T1000 (cell line): ENCODE measurements at places on chromosomes 4 and X.
A peak's percentile ranks its signal among the peaks of the same experiment; 100 is the strongest.

GRCh38 chr4:86330961-86331742 lies 28.7 kb downstream of the MAPK10 start:
- no peak for DNase-seq

GRCh38 chr4:102552781-102553180 lies 51.6 kb downstream of the NFKB1 start:
- no peak for DNase-seq

GRCh38 chrX:41475591-41476241 lies 28.6 kb downstream of the NYX start:
- DNase-seq: no peak

DNA sequence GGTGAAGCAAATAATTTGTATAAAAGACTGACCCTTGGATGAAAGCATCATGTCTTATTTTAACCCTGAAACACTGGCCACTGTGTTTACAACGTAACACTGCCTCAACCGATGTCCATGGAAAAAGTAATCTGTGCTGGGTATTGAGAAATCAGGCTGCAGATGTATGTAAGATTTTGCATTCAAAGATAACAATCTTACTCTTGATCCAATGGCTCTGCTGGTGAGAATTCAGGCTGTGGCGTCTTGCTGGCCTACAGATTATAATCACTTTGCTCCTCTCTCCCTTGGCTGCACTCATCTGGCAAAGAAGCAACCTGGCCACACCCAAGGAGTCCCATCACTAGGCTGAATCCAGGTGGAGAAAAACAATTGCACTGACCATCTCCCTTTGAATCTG lies 7.5 kb downstream of the ADGRA3 start:
- no peak for DNase-seq

DNA sequence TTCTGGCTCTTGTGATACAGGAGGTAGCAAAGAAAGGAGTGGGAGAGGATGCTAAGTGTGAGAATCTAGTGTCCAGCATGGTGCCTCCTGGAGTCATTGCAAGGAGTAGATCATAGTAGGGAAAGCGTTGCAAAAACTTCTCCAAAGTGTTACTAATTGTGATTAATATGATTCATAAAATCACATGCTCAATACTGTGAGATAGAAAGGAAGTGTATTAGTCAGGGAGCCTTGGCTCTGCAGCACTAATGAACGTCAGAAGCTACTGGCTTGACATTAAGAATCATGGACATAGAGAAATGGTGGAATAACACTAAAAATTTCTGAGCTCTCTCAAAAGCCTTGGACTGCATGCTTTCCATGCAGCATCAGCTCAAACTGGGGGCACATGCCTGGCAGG lies 299.1 kb downstream of the EVC2 start:
- no peak for DNase-seq

- DNase-seq: no peak
These were observed 271.3 kb upstream of the HAND2 start for GRCh38 chr4:173801361-173801760.

- DNase-seq: no peak
These were observed 478.3 kb upstream of the FTHL17 start for GRCh38 chrX:31550158-31550557.

DNA sequence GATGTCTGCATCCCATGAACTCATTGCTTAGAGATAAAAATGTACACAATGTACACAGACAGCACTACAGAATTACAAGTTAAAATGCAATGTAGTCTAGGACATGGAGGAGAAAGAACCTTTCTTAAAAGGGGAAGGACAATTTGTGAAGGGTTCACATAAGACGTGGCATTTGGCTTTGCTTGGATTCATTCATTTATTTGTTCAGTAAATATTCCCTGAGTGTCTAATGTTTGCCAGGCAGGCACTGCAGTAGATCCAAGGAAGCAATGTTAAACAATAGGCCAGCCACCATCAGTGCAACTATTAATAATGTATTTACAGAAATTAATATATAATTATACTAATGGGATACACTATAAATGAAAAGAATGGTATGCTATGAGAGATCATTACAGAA lies 94.4 kb downstream of the GRIA2 start:
- DNase-seq: no peak

DNA sequence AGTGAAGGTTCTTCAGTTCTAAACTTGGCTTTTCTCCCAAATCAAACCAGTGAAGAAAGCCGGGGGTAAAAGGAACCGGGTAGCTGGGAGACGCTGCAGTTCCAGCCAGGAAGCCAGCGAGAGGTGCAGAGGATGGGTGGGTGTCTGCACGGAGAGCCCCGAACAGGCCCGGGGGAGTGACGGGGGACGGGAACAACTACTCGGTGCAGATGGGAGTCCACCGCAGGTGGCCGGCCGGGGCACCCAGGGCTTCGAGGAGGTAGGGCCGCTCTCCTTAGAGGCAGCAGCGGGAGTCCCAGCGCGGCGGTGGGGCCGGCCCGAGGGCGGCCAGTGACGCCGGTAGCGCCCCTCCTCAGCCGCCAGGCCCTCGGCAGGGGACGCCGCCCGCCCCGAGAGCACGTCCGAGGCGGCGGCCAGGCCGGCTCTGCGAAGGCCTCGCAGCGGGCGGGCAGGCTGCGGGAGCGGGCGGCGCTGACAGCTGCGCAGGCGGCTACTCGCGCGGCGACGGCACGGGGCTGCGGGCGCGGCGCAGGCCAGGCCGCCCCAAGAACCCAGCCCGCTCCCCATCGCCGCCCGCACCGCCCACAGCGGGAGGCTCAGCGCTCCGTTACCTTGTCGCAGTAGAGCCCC lies 449 bp downstream of the FBXL5 start:
- peak; percentile 45 for DNase-seq

- no peak for DNase-seq
These were observed 174.9 kb downstream of the ACTRT1 start for GRCh38 chrX:127877318-127877717.

GRCh38 chr4:19033816-19034733 lies 1012.5 kb upstream of the LCORL start:
- no peak for DNase-seq

- no peak for DNase-seq
These were observed 92.6 kb upstream of the MAPK10 start for GRCh38 chr4:86452422-86452891.

GRCh38 chrX:149522916-149523315 lies 17.8 kb upstream of the IDS start:
- no peak for DNase-seq

DNA sequence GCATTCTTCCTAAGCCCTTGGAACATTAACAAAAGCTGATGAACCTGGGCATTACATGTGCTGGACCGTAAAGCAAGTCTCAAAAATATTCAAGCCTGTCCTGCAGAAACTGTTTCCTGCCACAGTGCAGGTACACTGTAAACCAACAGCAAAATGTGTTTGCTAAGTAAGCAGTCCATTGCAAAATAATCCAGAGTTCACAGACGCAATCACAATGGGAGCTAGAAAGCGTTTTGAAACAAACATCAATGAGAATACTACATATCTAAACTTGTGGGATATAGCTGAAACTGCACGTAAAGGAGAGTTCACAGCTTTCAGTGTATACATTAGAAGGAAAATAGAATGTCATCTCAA lies 61.6 kb downstream of the RGS12 start:
- DNase-seq: no peak

DNA sequence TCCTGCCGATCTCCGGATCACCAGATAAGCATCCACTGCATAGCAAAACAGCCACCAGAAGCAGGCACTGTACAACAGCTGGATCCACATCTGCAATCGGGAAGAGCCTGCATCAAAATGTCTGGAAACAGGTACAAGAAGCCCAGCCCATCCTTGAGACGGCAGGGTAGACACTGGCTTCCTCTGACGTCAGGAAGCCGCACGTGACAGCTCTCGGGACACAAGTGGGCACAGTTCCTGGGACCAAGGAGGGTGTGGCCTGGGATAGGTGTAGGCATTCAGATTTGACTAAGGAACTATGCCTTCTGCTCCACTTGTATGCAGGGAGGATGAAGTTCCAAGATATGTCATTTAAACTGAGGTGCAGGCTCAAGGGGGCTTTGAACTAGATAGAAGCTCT lies 6.3 kb downstream of the GPR143 start:
- DNase-seq: no peak

- no peak for DNase-seq
These were observed 7.1 kb downstream of the RASL11B start for GRCh38 chr4:52869196-52869595.

DNA sequence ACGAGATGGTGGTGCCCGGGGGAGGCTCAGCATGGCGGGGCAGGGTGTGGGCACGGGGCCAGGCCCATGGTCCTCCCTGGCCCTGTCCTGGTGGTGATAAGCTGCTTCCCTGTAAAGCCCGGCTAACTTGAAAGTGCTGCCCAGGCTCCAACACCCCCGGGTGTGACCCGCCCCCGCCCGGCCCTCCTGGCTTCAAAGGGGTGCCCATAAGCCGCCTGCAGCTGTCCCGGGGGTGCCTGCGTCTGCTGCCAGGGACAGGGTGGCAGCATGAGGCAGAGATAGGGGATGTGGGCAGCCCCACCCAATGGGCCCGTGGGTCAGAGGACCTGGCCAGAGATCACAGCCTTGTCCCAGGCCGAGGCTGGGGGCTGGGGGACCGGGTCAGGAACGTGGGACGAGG lies 18.1 kb downstream of the FGFRL1 start:
- no peak for DNase-seq

DNA sequence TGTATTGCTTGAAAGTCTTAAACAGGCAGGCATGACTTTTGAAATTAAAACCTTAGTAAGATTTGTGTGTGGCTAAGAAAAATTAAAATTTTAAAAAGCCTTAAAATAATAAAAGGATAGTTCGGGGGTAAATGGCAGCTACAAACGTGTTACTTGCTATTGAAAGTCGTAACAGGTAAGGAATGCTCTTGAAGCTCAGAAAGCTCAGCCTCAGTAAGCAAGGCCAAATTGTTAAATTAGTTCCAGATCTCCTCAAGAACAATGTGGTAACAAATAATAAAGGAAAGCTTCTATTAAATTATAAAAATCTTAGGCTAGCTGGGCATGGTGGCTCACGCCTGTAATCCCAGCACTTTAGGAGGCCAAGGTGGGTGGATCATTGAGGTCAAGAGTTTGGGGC lies 25.5 kb downstream of the PRMT9 start:
- DNase-seq: no peak

- DNase-seq: no peak
These were observed 1.3 kb downstream of the STOX2 start for GRCh38 chr4:183906489-183906738.

DNA sequence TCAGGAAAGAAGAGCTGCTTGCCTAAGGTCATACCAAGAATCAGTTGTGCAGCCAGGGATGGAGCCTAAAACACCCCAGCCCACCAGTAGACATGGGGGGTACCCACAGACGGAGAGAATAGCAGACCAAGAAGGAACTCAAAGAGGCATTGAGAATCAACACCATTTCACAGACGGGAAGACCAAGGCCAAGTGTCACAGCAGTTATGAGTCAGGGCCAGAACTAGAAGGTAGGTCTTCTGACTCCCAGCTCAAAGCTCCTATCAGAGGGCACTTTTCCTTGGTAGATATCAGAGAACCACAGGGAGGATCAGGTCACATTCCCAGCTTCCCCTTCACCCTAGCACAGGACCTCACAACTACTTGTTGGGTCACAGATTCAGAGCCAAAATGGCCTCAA lies 14.5 kb downstream of the OTUD5 start:
- DNase-seq: no peak

GRCh38 chr4:111718763-111719559 lies 426.3 kb upstream of the FAM241A start:
- no peak for DNase-seq

GRCh38 chr4:96193061-96193460 lies 353.2 kb downstream of the PDHA2 start:
- no peak for DNase-seq

GRCh38 chr4:99885063-99885664 lies 9.1 kb downstream of the LAMTOR3 start:
- no peak for DNase-seq

DNA sequence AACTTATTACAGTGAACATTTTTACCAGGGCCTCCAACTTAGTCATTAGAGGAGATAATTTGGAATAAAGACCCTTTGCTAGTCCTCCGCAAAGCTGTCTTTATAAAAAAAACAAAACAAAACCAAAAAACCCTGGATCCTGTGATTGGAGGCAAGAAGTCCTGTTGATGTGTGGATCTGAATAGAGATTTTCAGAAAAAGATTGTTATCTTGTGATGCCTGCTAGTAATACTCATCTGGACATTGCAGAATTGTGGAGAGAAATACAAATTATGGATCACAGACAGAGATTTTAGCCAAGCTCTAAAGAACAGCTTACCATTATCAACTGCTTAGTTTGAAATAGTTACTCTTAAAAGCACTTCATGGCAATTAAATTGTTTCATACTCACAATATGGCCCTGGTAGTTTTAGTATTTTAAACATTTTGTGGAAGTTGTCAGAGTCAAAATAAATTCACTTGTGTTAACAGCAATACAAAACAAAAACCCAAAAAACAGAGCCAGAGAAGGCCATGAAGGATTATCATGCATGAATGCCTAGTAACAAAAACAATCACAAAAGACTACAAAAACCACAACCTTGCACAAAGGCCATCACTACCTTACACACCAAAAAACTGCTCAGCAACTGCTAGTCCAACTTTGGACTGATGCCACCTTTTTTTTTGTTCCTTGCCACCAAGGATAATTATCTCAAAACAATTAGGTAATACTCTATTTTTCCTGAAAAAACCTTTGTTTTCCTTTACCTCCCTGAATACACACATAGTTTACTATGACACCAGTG lies 514.5 kb upstream of the SLIT2 start:
- no peak for DNase-seq

DNA sequence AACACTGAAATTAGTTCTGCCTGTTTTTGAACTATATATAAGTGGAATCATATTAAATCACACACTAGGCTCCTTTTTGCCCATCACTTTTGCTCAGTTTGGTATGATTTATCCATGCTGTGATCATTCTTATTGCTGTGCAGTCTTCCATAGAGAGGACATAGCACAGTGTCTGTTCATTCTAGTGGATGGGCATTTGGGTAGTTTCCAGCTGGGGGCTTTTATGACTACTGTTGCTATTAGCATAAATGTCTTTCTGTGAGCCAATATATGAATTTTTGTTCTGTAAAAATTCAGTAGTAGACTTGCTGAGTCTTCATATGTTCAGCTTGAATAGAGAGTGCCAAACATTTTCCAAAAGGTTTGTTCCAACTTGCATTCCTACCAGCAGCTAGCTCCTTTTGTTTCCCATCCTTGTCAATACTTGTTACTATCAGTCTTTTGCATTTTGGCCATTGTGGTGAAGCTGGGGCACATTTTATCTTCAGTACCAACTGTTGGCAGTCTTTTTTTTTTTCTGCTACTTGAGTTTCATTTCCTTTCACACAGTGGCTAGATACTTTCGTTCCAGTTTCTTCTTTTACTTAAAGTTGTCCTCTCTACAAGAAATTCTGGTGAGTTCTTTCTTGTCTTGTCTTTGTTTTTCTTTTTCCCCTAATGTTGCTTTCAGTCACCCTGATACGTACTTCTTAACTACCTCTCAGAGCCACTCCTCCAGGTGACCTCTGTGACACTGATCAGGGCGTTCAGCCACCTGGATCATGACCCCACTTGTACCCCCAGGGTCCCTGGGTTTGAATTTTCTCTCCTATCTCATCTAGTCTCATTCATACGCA lies 87.0 kb downstream of the ANXA3 start:
- no peak for DNase-seq

- DNase-seq: peak; percentile 18
These were observed 106.3 kb downstream of the LINC00632 start for GRCh38 chrX:140815868-140816267.

- DNase-seq: no peak
These were observed 63.4 kb downstream of the DCUN1D4 start for GRCh38 chr4:51906167-51906958.

- DNase-seq: no peak
These were observed 619.4 kb upstream of the SPANXN1 start for GRCh38 chrX:144627947-144628346.
